ENCODE measurements at places on chromosomes 7 and 10. TPM values are rescaled to one million over a fixed set of nuclear protein-coding genes. Genes with fewer than 3 reads are reported as not detected.

Gene GIMAP7
- polyA plus RNA-seq = 0.16 TPM

Gene NAT16
- polyA plus RNA-seq = not detected

Gene ARL4A
- 116 TPM for polyA plus RNA-seq

Gene ARL3
- polyA plus RNA-seq = 0.91 TPM

Gene SPDYE16
- 0.34 TPM for polyA plus RNA-seq

Gene LIPJ
- 0.13 TPM for polyA plus RNA-seq

Gene PRRT4
- polyA plus RNA-seq = 0.04 TPM

Gene GTPBP10
- polyA plus RNA-seq = 17.7 TPM

Gene ZNF394
- polyA plus RNA-seq = 50.5 TPM

Gene PTPRN2
- polyA plus RNA-seq = 5.0 TPM

Gene GIMAP4
- 0.30 TPM for polyA plus RNA-seq

Gene NXPH1
- not detected for polyA plus RNA-seq

Gene SMKR1
- polyA plus RNA-seq = 0.58 TPM

Gene PTPRZ1
- polyA plus RNA-seq = not detected

Gene MOGAT3
- not detected for polyA plus RNA-seq

Gene SFMBT2
- polyA plus RNA-seq = 2.3 TPM

Gene MYO1G
- 239 TPM for polyA plus RNA-seq

Gene HOXA6
- not detected for polyA plus RNA-seq

Gene LRRC18
- not detected for polyA plus RNA-seq

Gene SKIDA1
- polyA plus RNA-seq = 0.06 TPM

Gene CRTAC1
- not detected for polyA plus RNA-seq

Gene LEP
- polyA plus RNA-seq = not detected

Gene HOXA7
- polyA plus RNA-seq = 0.37 TPM

Gene BTBD16
- polyA plus RNA-seq = not detected

Gene MPP7
- polyA plus RNA-seq = 2.1 TPM

Gene STEAP4
- 0.04 TPM for polyA plus RNA-seq

Gene PRR15
- polyA plus RNA-seq = not detected

Gene FAM25C
- polyA plus RNA-seq = not detected

Gene KIAA1549
- 0.03 TPM for polyA plus RNA-seq

Gene AKR1B1
- polyA plus RNA-seq = 111 TPM

Gene CDHR3
- polyA plus RNA-seq = 1.8 TPM

Gene GNAT3
- not detected for polyA plus RNA-seq

Gene IRF5
- 91.3 TPM for polyA plus RNA-seq

Data from B cell (primary cell).